NAMALWA (cell line): ENCODE measurements at places on chromosomes 11 and 22.

DNA sequence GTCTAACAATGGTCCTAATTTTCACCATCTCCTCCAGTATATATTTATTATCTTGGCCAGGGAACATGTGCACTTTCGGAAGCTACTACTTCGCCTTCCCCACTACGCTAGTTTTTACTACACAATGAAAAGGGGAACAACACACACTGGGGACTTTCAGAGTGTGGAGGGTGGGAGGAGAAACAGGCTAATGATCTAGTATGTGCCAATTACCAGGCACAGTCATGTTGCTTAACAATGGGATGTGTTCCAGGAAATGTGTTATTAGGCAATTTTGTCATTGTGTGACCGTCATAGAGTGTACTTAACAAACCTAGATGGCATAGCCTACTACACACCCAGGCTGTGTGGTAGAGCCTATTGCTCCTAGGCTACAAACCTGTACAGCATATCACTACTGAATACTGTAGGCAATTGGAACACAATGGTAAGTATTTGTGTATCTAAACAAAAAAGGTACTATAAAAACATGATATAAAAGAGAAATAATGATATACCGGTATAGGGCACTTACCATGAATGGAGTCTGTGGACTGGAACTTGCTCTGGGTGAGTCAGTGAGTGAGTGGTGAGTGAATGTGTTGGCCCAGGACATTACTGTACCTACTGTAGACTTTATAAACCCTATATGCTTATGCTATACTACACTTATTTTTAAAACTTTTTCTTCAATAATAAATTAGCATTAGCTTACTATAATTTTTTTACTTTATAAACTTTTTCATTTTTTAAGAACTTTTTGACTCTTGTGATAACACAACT is 20.1 kb upstream of the CUL5 start:
- DNase-seq, result no peak

- peak; percentile 51 for DNase-seq
Measured at GRCh38 chr11:112453601-112454577, 193.2 kb upstream of the PLET1 start.

GRCh38 chr11:86592047-86592591 is 80.3 kb downstream of the ME3 start:
- DNase-seq, result no peak

DNA sequence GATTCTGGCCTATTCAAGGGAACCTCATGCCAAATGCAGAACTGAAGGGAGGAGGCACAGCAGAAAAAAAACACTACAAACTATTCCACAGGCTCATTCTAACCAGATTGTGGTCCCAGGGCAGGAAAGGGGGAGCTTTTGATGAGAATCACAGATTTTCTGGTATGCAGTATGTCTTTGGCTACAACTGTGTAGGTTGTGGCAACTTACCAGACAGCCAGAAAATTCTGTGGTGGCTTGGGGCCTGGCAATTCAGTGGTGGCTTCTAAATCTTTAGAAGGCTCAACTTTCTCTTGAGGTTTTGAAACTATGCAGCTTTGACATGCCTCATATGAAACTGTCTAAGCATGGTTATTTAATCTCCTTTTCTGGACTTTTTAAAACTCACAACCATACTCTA is 850.8 kb upstream of the CCDC90B start:
- DNase-seq, result no peak

DNA sequence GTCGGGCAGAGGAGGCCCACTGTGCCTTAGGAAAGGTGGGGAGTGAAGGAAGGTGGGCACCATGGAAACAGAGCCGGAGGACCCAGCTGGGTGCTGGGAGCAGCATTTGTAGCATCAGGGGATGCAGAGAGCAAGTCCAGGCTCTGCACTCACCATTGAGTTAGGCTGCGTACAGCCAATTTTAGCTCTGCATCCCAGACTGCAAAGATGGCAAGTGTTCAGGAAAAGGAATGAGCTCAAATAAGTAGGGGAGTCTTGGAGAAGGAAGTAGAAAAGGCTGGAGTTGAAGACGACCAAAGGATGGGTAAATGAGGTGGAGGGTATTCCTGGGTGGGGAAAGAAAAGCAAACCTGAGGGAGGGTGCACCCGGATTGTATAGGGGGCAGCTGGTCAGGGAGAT is 31.6 kb upstream of the ETS1 start:
- DNase-seq, result no peak

GRCh38 chr11:46461461-46461927 is 69.9 kb upstream of the CHRM4 start:
- DNase-seq, result no peak
